Stimulated activated CD4-positive, alpha-beta T cell treated with anti-CD3 and anti-CD28 coated beads, Interleukin-1b, Interleukin-23, amount 100 ng/mL, for 24 hours (primary cell): ENCODE measurements at places on chromosomes 7 and 10.

DNA sequence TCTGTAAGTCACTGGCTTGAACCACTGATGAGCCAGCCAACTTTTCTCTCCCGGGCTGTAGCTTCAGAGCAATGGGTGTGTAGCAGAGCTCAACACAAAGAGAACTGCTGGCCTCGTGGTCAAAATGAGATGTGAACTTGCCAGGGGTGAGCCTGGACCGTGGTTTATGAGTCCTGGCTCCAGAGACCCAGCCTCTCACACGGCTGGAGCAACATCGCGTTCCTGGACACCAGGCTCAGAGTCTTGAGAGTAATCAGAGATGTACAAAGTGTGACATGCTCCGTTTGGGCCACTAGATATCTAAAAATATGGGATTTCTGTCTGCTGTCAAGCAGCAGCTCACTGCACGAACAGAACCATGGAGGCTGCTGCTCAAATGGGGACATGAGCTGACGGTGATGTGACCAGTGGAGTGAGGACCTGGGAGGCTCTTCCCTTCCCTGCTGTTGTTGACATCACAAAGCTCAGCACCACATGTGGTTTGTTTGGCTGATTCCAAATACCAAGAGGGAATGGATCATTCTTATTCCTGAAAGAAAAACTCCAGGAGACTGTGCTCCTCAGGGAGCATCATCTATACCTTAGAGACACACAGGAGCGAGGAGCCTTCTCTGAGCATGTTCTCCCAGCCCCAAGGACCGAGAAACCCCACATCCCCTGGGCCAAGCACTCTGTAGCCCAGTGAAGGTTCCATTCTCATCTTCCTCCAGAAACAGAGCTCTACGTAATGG lies 9.2 kb upstream of the SVIL start:
- no peak for DNase-seq

DNA sequence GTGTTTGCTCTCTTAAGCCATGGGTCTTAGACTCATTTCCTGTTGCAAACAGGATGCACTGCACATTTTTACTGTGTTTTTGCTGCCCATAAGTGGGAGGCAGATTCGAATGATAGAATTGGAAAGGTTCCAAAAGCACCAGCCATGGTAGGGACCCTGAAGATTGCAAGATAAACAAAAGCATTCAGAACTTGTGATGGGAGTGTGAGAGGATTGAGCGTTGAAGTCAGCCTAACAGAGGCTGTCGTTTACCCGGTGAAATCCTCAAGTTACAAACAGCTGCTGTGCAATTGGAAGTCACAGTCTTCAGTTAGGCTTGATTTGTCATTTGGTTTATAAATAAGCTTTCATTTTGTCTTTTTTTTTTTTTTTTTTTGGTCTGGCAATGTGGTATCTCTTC lies 192.7 kb upstream of the MKI67 start:
- no peak for DNase-seq

DNA sequence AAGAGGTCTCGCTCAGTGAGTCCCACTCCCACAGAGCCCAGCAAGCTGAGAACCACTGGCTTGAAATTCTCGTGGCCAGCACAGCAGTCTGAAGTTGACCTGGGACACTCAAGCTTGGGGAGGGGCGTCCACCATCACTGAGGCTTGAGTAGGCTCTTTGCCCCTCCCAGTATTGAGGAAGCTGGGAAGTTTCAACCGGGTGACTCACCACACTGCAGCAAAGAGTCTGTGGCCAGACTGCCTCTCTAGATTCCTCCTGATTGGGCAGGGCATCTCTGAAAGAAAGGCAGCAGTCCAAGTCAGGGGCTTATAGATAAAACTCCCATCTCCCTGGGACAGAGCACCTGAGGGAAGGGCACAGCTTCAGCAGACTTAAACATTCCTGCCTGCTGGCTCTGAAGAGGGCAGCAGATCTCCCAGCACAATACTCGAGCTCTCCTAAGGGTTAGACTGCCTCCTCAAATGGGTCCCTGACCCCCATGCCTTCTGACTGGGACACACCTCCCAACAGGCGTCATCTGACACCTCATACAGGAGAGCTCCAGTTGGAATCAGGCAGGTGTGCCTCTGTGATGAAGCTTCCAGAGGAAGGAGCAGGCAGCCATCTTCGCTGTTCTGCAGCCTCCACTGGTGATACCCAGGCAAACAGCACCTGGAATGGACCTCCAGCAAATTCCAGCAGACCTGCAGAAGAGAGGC lies 970.9 kb upstream of the LRRN3 start:
- no peak for DNase-seq

DNA sequence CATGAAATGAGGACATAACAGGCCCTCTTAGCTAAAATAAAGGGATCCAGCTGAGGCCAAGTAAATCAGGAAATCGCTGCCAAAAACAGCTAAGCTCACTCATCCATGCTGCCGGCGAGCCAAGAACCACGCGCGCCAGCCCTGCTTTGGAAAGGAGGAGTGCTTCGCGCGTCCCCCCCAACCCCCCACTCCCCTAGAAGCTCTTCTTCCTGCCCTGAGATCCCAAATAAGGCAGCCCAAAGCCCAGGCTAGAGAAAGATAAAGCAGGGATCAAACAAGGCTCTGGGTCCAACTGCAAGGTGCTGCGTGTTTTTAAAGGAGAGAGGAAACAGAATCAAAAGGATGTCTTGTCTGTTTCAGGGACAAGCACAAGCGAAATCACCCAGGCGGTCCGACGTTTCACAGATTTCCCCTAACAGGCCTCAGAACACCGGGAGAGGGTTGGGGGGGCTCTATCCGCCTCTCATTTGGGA lies 168.3 kb upstream of the AUTS2 start:
- DNase-seq, result no peak

- no peak for DNase-seq
These were observed 63.3 kb downstream of the RASGEF1A start for GRCh38 chr10:43203448-43204041.

- no peak for DNase-seq
These were observed 54.3 kb downstream of the SPDYE5 start for GRCh38 chr7:75546237-75547015.

GRCh38 chr7:94452239-94452638 lies 57.4 kb upstream of the CASD1 start:
- DNase-seq, result no peak

GRCh38 chr10:6603142-6604125 lies 23.4 kb upstream of the PRKCQ start:
- no peak for DNase-seq

GRCh38 chr10:5860066-5860465 lies 29.6 kb downstream of the ANKRD16 start:
- DNase-seq, result no peak

DNA sequence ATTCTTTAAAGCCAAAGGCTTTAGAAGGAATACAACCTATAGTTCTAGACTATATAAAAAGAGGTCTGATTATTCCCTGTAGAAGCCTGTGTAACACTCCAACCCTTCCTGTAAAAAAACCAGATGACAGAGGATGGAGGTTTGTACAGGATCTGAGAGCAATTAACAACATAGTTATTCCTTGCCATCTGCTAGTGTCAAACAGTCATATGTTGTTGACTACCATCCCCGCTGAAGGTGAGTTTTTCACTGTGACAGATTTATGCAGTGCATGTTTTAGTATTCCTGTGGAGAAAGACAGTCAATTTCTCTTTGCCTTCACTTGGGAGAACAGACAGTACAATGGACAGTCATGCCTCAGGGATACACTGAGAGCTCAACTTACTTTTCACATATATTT lies 19.0 kb upstream of the SLC26A4 start:
- DNase-seq, result no peak

DNA sequence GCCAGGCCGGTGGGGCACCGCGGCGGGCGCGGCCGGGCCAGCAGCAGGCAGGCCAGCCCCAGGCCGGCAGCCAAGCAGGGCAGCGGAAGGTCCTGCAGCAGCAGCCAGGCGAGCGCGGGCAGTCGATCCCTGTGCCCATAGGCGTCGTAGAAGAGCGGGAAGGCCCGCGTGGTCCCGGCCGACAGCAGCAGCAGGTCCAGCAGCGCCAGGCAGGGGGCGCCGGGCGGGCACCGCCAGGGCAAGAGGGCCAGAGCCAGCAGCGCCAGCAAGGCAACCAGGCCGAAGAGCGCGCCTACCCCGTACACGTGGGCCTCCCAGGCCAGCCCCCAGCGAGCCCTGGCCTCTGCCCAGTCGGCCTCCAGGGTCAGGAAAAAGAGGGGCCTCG lies 8.4 kb upstream of the RBM28 start:
- DNase-seq, result no peak

DNA sequence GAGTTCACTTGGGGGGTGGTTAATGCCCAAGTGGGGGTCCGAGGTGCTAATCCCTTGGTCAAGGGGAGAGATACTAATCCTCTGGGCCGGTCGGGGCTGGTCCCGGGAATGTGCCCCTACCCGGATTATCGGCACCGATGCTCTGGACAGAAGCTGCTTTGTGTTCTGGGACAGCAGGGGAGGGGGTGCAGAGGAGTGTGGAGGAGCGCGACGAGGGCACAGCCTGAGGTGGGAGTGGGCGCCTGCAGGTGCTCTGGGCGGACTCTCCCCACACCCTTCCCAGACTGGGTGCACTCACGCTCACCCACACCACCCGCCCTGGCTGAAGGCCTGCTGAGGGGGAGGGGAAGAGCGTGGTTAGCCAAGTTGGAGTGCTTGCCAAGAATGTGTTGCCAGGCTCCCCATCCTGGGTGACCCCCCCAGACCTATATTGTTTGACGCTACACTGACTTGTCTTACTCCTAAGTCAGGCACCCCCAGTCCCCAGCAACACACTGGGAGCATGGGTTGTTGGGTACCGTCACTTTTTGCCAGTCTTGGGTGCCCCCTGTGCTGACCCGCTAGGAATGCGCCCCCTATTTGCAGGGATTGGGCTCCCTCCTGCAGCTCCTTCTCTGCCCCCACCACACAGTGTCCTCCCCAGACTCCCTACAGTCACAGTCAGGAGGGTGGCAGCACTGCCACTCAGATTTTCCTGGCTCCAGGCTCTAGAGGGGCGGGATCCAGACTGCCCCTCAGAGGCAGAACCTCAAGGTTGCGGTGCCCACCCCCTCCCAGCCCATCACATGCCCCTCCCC lies 1.2 kb downstream of the SLC4A2 start:
- no peak for DNase-seq

GRCh38 chr7:19239951-19240350 lies 94.7 kb upstream of the FERD3L start:
- no peak for DNase-seq

- no peak for DNase-seq
These were observed 25.9 kb downstream of the DGKI start for GRCh38 chr7:137820677-137821420.

DNA sequence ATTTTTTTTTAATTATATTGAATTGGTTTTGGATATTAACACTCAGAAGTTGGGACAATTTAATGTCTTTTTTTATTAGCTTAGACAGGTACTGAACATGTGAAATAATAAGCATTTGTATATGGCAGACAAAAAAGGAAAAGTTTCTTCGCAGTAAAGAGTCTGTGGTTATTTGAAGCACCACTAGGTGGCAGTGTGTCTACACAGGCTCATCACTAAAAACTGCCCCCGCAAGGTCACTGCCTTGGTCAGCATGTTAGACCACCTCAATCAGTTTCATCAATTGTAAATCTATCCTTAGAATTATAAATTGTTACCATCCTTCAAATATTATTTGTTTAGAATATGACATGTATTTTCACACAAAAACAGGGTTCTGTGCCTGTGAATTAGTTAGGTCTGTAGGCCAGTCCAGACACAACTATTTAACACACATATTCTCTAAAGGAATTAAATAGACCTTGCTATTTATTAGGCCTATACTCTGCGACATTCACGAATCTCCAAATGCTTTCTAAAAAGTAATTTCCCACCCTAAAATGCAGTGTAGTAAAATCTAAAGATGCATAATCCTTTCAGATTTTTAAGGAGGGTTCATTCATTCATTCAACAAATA lies 17.0 kb downstream of the PNLIPRP3 start:
- no peak for DNase-seq

GRCh38 chr10:114042895-114043531 lies 653 bp upstream of the ADRB1 start:
- DNase-seq, result no peak

- no peak for DNase-seq
These were observed 47.2 kb upstream of the SLC39A12 start for GRCh38 chr10:17904564-17904963.

DNA sequence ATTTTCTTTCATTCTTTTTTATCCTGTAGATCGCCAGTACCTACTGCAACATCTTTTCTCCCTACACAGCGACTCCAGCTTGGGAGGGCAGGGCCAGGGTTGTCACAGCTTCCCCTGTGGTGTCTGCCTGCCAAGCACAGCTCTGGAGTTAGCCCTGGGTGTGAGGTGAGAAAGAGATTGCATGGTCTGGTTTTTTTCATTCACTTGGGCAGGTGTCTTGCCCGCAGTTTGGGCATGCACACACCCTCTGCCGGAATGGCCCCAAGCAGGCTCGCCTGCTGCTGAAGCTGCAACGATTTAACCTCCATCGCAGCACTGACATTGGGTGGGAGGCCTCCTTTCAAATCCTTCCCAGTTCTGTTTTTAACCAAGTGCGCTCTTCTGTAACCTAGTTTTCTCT lies 132.8 kb downstream of the WNT2 start:
- no peak for DNase-seq

GRCh38 chr7:146455091-146455655 lies 338.6 kb downstream of the CNTNAP2 start:
- DNase-seq, result no peak

GRCh38 chr7:42181566-42181965 lies 55.4 kb downstream of the GLI3 start:
- no peak for DNase-seq

DNA sequence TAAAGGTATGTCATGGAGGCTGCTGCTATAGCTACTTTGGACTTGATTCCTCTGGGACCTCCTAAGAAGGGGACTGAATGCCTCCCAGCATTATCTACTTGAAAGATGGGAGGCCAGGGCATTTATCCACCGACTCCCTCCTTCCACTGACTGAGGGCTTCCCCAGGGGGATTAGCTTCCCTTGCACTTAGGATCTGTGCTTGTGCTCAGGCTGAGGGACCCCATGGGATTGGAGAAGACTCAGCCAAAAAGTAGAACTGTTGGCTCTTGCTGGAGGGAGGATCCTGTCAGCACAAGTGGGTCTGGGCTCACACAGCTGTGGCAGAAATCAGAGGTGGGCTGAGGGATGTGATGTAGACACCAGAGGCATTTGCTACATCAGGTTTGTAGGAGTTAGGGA lies 81.5 kb upstream of the SYPL1 start:
- DNase-seq, result no peak

- DNase-seq, result no peak
These were observed 959.5 kb downstream of the GRID1 start for GRCh38 chr10:85407088-85407487.
